Left renal pelvis (tissue), 4 donors: ENCODE measurements at places on chromosomes 3 and 15.

GRCh38 chr3:39150803-39151631 lies 2.4 kb downstream of the CSRNP1 start:
- no peak for DNase-seq

DNA sequence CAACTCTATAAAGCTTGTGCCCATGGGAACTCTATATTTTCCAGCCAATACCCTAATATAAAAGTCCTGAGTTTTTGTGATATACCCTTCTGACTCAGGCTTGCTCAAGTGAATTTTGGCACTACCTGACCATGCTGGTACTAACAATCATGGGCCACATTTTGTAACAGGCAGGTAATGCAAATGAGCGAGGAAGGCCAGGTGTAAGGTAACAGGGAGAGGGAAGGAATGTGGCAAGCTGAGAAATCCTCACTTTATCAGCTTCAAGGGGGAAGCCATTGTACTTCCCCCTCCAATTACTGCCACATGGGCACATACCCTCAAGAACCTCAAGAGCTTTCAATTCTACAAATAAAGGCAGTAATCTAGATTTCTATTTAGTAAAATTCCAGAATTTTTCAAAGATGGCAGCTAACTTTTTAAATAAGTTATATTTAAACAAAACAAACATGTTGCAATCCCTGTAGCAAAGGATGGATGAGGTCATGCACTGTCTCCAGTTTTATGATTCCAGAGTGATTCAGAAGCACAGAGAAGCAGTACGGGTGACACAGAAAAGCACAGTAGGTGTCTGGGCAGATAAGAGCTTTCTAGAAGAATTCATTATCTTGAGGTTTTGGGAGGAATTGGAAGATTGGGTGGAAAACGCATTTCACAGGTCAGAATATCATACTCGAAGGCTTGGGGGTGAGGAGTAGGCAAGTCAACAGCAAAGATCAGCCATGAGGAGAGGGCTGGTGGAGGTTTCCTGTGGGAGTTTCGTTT lies 87.6 kb downstream of the FOXP1 start:
- DNase-seq, result no peak

DNA sequence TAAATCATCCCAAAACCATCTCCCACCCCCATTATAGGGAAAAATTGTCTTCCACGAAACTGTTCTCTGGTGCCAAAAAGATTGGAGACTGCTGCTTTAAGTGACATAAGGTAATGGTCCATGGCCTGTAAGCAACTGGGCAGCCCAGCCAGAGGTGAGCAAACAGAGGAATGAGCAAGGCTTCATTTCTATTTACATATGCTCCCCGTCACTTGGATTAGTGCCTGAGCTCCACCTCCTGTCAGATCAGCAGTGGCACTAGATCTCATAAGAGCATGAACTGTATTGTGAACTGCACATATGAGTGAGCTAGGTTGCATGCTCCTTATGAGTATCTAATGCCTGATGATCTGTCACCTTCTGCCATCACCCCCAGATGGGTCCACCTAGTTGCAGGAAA lies 1159.8 kb upstream of the ALCAM start:
- DNase-seq, result no peak

- DNase-seq, result no peak
Measured at GRCh38 chr3:183582161-183582560, 26.7 kb upstream of the KLHL6 start.

- DNase-seq, result no peak
Measured at GRCh38 chr3:40701016-40701588, 176.3 kb downstream of the ZNF621 start.
